Activated naive CD4-positive, alpha-beta T cell (primary cell): ENCODE measurements at places on chromosomes 2 and 18.

GRCh38 chr2:190641469-190641868 lies 7.4 kb upstream of the NAB1 start:
- no peak for DNase-seq

GRCh38 chr2:201135386-201135785 lies 19.4 kb downstream of the CFLAR start:
- no peak for DNase-seq

DNA sequence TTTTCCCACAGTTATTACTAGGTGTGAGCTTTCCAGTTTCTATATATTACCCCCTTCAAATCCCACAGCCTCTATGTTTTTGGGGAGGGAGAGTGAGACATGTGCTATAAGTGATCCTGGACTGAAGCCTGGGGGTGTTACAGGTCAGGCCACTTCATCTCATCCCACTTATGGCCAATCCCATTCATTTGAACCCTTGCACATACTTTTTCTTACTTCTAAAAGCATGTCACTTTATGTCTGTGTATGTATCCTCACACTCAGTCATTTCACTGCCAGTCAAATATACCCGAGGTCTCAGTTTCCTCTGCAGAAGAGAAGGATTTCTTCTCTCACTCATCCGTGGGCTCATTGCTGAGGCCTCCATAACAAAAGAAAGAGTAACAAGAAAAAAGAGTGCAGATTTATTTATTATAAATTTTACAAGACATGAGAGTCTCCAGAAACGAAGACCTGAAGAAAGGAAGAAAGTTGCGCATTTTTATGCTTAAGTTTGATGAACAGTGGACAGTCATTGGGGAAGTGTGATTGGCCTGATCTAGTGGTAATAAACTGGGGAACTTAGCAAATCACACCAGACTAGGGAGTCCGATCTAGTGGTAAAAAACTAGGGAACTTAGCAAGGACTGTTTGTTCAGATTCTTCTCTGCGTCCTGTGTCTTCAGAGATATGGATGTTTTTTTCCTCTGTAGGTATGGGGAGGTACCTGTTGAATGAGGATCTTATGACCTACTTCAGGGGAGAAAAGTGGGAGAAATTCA lies 52.1 kb downstream of the ICOS start:
- DNase-seq, result no peak

DNA sequence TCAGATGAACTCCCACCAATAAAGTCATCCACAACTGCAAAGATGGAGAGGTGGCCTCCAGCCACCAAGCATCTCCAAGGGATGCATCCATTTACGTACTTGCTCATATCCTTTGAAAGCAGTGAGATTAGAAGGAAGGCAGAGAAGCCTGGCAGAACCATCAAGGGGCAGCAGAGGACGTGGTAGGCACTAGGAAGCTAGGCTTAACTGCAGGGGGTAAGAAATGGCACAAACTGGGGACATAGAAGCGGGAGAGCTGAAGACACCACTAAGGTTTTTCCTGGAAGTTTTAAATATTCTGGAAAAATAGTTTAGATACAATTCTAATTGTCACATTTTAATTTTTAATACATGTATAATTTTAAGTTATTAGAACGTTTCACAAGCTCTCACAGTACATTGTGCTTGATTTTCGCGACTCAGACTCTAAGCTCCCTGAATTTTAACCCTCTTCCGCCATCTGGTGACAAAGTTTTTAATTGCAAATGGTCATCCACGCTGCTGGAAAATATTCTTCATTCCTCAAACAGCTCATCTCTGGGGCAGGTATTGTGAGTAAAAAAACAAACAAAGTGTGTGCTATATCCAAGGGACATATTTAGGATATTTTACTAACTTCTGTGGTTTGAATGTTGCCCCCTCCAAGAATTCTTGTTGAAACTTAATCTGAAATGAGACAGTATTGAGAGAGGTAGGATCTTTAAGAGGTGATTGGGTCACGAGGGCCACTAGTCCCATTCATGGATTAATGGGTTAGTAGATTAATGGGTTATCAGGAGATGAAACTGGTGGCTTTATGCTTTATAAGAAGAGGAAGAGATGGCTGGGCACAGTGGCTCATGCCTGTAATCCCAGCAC lies 1.6 kb upstream of the PSTPIP2 start:
- no peak for DNase-seq

GRCh38 chr2:208541989-208542464 lies 135.4 kb downstream of the PTH2R start:
- no peak for DNase-seq

- no peak for DNase-seq
These were observed 157.5 kb downstream of the THADA start for GRCh38 chr2:43438342-43438741.

DNA sequence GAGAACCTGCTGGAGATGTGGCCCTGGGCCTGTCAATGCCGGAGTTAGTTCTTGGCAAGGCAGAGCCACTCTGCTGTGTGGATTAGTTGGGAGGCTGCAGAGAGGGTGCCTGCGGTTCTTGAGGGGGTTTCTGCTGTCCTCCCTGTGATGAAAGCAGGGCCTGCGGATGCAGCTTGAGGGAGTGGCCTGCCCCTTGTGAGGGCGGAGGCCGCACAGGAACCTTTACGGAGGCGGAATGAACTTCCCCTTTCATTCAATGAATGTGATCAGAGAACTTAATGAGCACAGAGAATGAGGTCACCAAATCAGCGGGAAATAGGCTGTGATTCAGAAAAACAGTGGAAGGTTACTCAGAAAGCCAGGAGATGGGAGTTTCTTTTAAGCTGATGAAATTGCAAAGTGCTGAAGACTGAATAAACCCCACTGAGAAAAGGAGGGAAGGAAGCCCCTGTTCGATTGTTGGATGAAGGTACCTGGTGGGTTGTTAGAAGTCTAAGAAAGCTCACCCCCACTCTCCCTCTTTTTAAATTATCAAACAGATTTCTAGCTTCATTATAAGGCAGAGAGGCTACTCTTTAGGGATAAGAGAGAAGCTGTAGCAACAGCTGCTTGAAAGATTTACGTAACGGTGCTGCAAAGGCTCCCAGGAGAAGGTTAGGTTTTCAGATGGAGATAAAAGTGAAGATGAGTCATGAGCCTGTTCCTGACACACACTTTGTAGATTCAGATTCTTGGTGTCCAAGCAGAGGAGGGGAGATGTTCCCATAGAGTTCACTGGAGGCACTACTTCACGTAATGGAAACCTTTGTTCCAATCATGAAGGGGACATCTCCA lies 47.4 kb downstream of the VWA3B start:
- DNase-seq, result no peak

DNA sequence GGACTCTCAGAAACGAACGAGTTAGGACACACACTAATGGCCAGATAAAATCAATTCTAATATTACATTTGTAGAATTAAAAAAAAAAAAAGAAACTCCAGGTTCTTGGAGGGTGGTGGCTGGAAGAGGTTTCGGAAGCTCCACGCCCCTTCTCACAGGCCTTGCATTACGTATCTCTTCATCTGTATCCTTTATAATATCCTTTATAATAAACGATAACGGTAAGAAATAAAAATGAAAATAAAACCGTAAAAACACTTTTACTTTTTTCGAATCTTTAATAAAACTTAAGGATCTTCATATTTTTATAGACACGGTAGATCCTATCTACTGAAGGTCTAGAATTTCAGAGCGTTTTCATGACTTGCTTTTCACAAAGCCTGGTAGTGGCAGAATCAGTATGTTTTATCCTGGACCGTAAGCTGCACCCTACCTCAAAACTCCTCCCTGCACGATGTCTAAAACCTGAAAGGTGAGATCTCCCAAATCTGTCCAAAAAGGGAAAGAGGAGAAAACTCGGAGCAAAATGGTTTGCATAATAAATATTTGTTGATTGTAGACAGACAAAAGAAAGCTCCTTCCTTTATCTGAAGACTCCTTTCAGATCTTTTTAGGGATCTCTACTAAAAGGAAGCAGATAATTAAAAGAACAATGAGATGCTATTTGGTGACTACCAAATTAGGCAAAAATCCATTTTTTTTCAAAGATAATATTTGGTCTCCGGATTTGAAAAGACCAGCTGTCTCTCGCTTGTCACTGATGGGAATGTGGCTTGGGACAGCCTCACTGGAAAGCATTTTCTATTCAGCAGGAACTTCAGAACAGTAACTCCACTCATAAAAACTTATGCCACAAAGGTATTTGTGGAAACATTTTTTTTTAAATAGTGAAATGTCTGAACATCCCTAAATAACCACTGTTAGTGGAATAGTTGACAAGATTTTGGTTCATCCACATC lies 2.0 kb upstream of the CXCR4 start:
- DNase-seq, result no peak

GRCh38 chr2:126954831-126955230 lies 56.1 kb downstream of the TEX51 start:
- DNase-seq, result no peak

- no peak for DNase-seq
These were observed 91.0 kb upstream of the CCBE1 start for GRCh38 chr18:59787998-59788790.

- no peak for DNase-seq
These were observed 24.0 kb downstream of the SPATS2L start for GRCh38 chr2:200330351-200331060.

GRCh38 chr2:16012029-16012596 lies 71.8 kb downstream of the MYCN start:
- DNase-seq, result no peak

DNA sequence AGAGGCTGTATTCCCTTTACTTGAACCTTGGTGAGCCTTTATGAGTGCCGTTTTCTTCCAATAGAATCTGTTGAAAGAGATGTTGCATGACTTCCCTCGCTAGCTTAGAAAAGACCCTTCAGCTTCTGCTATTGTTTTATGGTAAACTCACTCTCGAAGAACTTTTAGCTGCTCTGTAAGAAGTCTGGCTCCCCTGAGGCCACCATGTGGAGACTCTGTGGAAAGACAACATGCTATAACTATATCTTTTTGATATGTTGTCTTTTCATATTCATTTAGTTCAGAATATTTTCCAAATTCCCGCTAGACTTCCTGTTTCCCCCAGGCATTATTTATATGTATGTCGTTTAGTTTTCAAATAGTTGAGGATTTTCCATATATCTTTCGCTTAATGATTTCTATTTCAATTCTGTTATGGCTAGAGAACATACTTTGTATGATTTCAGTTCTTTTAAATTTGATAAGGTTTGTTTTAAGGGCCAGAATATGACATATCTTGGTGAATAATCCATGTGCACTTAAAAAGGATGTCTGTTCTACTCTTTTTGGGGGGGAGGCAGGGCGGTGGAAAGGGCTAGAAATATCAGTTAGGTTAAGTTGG lies 64.1 kb downstream of the PTPN4 start:
- DNase-seq, result no peak

DNA sequence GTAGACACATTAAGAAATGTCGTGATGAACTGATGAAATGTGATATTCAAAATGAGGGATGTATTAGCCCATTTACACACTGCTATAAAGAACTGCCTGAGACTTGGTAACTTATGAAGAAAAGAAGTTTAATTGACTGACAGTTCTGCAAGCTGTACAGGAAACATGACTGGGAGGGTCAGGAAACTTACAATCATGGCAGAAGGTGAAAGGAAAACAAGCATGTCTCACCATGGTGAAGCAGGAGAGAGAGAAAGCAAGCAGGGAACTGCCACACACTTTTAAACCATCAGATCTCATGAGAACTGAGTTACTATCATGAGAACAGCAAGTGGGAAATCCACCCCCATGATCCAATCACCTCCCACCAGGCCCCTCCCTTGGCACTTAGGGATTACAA lies 1010.8 kb upstream of the CELF4 start:
- no peak for DNase-seq

GRCh38 chr2:82998781-82999180 lies 1460.3 kb downstream of the SUCLG1 start:
- no peak for DNase-seq

DNA sequence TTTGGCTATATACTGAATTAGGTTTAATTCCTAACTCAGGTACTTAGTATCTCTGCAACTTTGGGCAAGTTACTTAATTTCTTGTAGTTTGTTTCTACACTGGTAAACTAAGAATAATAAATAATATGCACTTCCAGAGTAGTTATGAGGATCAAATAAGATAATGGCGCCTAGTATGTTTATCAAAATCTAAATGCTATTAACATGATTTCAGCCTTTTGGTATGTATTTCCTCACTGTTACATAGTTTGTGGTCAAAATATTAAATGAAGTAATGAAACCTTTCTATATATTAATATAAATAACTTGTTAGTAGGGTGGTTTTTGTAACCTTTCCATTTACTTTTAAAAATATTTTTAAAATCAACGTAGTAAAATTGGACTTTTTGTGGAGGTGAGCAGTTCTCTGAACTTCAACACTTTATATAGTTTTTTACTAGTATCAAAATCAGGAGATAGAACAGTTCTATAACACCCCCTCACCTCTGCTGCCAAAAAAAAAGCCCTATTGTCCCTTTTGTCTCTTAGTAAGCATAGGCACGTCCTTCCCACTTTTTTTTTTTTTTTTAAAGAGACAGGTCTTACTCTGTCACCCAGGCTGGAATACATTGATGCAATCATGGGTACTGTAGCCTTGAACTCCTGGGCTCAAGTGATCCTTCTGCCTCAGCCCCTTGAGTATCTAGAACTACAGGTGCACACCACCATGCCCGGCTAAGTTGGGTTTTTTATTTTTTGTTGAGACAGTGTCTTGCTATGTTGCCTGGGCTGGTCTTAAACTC lies 44.8 kb downstream of the RAB3GAP1 start:
- no peak for DNase-seq

DNA sequence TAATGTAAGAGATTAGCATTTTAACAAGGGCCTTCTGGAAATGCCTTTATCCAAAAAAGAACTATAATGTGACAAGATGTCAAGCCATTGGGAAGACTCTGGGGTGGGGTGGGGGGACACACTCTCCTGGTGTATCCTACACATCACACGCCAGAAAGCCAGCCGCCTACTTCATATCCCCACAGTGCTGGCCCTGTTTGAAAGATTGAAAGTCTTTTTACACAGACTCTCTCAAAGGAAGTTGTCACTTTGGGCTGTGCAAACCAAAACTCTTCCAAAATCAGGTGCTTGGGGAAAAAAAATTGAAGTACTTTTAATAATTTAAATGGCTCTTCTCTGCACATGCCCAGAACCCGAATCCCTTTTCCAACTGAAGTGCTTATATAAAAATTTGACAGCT lies 666.7 kb downstream of the BCL11A start:
- DNase-seq, result no peak

DNA sequence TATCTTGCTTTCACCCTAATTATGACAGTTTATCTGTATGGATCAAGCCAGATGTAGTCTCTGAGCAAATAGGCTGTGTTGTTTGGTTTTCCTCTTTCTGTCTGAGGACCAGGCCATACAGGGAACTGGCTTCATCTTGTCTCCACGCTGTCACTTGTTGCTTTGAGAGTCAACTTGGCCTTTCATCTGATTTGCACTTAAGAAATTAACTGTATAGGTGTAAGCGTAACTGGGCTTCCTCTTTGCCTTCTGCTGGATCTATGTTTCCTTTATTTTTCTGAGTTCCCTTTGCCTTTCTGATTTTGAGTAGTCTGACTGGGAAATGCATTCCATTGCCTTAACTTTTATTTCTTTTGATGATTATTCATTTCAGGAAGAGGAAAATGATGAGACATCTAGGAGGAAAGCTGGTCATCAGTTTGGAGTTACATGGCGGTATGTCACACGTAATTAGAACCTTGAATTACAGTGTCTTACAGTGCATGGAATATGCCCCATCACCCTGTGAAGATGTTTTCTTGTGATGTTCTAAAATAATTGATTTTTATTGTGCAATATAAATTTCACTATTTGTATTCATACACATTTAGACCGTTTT lies 17.4 kb downstream of the PTCD3 start:
- DNase-seq, result no peak

GRCh38 chr2:3100386-3100785 lies 277.2 kb downstream of the EIPR1 start:
- DNase-seq, result no peak
